ENCODE measurements at places on chromosomes 7 and 10.

GRCh38 chr10:88651101-88651551 lies 13.1 kb upstream of the LIPF start:
- DNase-seq, result no peak

- DNase-seq, result no peak
Observed at GRCh38 chr10:60940446-60940845, 3.5 kb downstream of the RHOBTB1 start.

DNA sequence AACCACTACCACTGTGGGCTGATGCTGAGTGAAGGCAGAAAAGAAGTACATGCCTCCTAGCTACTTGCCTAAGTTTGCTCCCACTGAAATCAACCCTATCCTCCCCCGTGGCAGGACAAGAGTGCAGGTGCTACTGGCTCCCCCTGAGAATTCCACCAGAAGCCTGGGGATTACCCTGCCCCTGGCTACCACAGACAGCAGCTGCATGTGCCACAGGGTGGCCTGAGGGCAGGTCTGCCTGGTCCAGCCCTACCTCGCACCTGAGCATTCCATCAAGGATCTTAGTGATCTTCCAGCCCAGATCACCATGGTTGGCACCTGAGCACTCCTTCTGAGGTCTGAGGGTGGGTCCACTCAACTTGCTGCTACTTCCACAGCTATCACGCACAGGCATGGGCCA lies 176.4 kb upstream of the SMIM30 start:
- no peak for DNase-seq

DNA sequence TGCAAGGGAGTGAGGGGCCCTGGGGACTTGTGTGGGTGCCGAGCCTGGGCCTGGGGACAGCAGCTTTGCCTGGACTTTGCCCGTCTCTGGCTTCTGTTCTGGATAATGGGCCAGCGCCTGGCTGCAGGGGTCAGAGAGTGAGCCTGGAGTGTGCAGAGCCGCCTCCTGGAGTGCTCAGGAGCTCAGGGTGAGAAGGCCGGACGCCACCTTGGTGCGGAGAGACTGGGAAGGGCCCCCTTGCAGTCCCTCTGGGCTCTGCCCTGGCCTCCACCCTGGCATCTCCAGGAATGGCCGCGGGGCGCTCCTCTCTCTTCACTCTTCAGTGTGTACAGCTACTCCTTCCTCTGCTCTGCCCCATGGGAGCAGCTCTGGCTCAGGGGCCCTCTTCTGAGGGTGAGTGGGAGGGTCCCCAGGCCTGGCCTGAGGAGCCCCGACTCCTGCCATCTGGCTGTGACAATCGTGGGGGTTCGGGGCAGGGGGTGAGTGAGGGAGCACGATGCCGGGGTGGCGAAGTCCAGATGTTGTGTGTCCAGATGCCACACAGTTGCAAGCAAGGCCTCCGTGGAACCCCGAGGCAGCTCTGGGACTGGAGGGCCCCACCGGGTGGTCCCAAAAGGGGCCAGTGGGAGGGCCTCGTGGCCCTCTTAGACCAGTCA lies 187.1 kb downstream of the DNAJB6 start:
- no peak for DNase-seq

- DNase-seq, result no peak
Observed at GRCh38 chr7:153701678-153702077, 350.5 kb upstream of the DPP6 start.

GRCh38 chr10:61987951-61988379 lies 86.5 kb downstream of the ARID5B start:
- DNase-seq, result peak; percentile 55

DNA sequence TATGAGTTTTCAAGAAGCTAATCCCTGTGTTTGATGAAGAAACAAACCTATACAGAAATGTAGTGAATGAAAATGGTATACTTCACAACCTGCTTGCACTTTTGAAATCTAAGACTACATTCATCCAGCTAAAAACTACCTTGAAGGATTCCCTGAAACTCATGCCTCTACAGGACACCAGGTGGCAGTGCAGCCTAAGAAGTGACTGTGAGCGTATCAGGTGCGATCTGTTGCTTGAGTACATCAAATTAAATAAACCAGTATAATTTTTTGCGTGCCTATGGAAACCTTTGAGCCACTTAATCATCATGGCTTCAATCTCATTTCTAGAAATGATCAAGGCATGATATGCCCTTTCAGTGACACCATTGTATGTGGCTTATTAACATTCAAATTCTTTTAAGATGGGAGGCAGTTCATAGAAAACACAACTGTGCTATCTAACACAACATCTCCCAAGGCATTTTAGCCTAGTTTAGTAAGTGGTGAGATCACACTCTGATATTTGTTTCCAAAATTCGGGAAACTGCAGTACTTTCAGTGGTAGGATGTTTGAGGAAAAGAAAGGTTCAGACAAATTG lies 57.4 kb downstream of the PPP1R17 start:
- peak; percentile 28 for DNase-seq

- no peak for DNase-seq
Observed at GRCh38 chr7:147584771-147585193, 1005.8 kb upstream of the C7orf33 start.

- no peak for DNase-seq
Observed at GRCh38 chr10:109721453-109722064, 201.8 kb downstream of the XPNPEP1 start.

- no peak for DNase-seq
Observed at GRCh38 chr10:96374004-96374403, 15.2 kb upstream of the OPALIN start.

DNA sequence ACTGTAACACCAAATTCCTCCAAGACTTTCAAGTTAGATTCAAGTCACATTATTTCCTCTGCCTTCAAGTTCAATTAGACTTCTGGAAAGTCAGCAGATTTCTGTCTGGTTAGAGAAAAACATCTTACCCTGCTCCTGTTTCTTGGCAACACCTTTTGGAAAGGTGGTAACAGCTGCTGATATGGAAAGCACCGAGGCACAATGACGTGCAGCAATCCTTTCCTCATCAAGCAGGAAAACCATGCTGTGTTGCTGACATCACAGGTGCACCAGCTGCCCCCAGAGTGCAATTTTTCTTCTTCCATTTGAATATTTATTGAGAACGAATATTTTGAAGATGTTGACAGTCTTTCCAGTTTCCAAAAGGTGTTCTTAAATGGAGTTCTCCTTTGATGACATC lies 41.9 kb downstream of the ZNF800 start:
- no peak for DNase-seq

DNA sequence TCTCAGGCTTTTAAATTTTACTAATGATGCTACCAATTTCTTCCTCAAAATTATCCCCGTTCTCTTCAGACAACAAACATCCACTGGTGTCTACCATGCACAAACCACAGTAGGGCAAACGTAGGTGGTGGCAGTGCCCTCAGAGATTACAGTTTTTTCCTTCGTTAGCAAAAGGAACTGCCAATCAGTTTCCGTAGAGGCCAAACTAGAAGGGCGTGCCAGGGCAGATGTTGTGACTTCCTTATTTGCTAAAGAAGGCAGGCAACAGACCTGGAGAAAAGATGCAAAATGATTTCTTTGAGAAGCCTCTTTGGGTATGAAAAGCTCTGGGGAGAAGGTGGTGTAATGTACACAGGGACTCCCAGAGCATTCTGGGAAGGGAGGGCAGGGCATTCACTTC lies 7.6 kb upstream of the FAM180A start:
- no peak for DNase-seq

GRCh38 chr7:74058486-74058885 lies 25.1 kb upstream of the LIMK1 start:
- no peak for DNase-seq

- no peak for DNase-seq
Observed at GRCh38 chr7:134660242-134660785, 13.7 kb downstream of the BPGM start.

GRCh38 chr7:12727455-12728191 lies 40.2 kb downstream of the ARL4A start:
- DNase-seq, result no peak

DNA sequence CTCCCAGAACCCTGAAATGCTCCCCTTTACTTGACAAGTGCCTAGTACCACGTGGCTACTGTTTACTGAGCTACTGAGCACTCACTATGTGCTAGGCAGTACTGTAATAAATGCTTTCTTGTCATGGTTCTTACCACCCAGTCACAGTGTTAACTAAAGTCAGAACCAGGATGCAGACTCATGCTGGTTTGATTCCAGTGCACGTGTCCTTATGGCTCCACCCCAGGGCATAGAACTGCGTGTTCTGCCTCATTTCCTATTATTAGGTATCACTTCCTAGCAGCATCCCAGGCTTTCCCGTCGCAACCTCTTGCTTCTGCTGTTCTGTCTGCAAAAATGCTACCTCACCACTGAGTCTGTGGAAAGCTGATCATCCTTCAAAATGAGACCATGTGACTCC lies 71.7 kb upstream of the DOCK1 start:
- no peak for DNase-seq

DNA sequence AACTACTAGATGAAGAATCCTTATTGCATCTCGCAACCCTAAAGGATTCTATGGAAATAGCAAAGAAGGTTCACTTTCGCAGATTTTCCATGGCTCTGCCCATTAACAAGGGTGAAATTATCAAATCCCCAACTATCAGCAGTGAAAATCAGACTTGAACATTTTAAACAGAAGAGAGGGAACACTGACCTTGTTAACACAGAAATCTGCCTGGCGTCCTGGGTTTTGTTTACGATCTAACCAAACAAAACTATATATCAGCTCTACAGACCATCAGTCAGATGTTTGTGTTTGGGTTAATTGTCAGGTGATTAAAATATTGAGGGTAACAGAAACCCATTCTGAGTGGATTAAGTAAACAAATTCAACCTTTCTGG lies 1.9 kb downstream of the CTTNBP2 start:
- no peak for DNase-seq

DNA sequence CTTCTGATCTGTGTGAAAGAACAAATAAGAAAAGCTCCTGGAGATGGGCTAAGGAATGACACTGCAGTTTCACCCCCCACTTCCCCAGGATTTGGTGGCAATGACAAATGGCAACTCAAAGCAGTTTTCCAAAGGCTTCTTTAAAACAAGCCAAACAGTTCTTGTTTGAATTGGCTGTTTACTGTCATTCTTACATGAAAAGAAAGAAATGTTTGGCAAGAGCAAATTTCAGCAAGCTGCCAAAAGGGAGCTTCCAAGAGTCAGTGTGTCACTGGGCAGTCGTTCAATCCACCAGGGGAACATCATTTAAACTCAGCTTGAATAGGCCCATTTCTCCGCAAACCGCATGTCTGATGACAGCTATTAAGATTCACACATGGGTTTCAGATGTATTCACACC lies 119.0 kb upstream of the RHOBTB1 start:
- no peak for DNase-seq

- no peak for DNase-seq
Observed at GRCh38 chr10:85458324-85458723, 908.3 kb downstream of the GRID1 start.

DNA sequence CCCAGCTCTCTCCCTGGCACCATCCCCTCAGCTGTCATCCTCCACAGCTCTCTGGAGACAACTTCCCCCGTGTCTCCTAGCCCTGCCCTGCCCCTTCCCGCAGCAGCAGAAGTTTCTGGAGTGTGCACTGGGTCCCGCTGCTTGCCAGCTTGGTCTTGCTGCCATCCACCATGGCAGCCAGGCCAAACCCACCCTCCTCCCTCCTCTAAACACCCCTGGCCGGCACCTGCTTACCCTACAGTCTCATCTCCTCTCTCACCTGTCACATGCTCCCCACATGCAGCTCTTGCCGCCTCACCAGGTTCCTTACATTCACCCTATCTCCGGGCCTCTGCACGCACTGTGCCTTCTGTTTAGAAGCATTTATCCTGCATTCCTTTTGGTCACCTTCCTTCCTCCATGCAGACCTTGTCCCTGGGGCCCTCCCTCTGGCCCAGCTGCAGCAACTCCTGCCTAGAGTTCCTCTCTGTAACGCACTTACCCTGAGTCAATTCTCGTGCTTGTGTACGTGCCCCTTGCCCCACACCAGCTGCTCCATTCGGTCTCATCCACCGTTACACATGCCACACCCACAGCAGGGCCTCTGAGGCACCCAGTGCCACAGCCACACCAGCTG lies 93.9 kb upstream of the RET start:
- no peak for DNase-seq

- DNase-seq, result peak; percentile 70
Observed at GRCh38 chr7:152158801-152159587, 133.5 kb downstream of the GALNT11 start.

DNA sequence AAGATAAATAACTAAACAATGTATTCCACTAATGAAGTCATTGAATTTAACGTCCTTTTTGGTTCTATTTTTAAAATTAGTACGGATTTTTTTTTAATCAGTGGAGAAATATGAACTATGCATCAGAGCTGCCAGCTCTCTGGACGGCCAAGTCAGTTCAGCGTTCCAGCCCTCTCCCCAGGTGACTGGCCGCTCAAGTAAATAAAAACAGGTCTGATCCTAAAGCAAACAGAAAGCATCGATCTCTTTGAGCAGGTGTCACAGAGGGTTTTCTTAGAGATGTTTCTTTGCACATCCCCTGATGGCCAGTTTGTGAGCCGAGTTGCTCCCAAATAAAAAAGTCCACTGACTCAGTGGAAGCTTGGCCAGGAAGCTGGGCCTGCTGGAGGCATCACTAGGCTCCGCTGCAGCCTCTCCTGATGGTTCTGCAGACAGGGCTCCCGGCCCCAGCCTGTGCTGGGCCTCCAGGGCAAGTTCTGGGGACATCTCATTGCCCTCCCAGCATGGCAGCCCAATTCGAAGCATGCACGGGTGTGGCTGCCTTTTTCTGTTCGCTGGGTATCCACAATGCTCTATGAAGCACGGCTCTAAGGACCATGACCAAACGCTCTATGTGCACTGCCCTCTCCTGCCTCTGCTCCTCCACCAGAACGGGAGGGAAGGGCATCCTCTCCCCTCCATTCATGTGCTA lies 74.7 kb upstream of the PPP2R2D start:
- DNase-seq, result no peak

DNA sequence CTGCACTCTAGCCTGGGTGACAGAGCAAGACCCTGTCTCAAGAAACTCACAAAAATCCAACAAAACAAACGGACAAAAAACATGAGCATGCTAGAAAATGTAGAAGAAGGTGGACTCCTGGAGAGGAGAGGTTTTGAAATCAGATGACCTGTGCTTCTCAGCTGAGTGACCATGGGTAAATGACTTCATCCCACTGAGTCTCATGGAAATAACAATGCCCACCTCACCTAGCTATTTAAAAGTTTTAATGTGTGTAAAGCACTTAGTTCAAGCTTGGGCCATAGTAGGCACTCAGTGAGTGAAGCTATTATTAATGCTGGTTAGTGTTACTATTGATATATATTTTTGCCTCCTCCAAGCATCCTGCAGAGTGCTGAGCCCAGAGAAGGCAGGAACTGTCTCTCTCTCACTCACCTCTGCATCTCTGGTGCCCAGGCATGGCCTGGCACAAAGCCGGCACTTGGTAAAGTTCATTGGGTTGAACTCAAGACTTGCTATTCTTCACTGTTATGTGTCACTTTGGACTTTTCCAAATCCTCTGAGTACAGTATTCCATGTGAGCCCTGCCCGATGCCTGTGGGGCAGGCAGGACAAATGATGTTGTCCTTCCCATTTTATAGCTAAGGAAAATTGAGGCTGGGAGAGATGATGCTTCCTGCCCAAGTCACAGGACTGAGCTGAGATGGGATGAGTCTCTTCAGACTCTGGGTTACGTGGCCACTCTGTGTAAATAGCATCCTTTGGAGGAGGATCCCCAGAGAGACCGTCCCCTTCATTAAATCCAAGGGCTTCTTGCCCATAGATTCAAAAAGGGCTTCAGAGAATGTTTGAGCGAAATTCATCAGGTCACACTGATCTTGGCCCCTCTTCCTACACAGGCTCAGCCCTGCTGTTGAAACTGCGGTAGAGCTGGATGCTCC lies 81.4 kb upstream of the EMX2 start:
- DNase-seq, result no peak

Measured in stimulated activated naive B cell treated with anti-CD40 and anti-IgM and Interleukin-4, amounts not matched to agents 10 μg/mL and 1 μg/mL and 100 μg/mL, for 72 hours (primary cell).